Natural killer cell treated with Interleukin-12 subunit alpha and Interleukin-12 subunit beta and Interleukin-15 and Interleukin-18, amount 100 ng/mL, for 72 hours (primary cell): ENCODE measurements at places on chromosomes 4 and X. TPM values are rescaled to one million over a fixed set of nuclear protein-coding genes. Genes with fewer than 3 reads are reported as not detected.

The SMR3A gene
- not detected for total RNA-seq

The KLHL13 gene
- 0.86 TPM for total RNA-seq

DNA sequence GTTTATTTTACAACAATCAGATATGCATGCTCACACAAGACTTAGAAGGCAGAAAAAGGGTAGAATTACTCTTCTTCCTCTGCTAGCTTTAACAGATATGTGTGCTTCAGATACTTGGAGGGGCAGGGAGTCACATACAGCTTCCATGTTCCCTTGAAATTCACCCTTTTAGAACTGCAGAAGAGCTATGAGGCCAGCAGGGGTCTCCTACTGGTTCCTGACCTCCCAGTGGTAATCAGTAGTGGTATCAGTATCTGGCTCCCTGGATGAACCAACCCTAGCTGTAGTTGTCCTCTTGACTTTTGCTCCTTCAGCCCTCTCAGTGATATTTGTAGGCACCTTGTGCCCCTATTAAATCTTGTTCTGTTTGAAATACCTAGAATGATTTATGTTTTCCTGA lies 81.5 kb downstream of the RCHY1 start:
- no peak for DNase-seq

- DNase-seq, result no peak
Measured at GRCh38 chrX:129845616-129846190, 2.0 kb upstream of the ZDHHC9 start.

DNA sequence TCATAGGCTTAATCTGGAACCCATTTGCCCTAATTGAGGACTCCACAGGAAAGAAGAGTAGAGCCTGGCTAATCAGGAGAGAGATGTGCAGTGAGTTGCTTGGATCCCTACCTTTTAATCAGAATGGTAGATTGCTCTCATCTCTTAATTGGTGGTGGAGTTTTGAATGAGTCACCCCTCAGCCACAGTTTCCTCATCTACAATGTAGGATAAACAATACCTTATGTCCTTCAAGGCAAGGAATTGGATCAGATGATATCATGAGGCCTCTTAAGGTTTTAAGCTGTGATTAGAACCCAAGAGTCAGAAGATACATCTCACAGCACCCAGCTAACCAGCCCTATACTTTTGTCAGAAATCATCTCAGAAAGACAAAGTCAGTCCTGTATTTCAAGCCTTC lies 39.1 kb downstream of the PDGFRA start:
- no peak for DNase-seq

- no peak for DNase-seq
Measured at GRCh38 chr4:168852387-168852786, 157.7 kb downstream of the CBR4 start.

DNA sequence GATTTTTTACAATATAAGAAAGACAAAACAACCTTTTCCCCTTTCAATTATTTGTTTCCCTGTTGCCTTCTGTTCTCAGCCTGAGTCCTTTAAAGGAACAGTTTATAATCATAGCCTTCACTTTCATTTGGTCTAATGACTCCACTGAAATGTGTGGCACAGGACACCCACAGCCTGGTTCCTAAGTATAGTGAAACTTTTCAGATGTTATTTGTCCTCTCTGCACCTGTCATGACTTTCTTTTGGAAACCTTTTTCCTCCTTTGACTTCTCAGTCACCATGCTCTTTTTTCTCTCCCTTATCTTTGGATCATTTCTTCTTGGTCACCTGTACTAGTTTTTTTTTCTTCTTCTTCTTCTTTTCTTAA lies 237.8 kb upstream of the ANXA3 start:
- DNase-seq, result no peak

DNA sequence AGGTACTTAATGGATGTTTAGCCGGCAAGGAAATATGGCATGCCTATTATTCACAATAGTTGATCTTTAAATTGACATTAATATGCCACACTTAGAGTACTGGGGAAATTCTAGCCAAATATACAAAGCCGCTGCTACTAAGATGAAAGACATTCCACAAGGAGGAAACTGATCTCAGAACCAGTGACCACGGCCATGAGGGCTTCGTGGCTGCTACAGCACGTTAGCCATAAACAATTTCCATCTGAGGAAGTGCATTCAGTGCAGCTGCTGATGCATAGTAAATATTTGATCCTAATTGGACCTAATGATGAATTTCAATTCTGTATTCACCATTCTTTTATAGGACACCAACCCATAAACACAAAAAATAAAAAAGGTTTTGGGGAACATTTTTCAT lies 59.1 kb downstream of the SORBS2 start:
- no peak for DNase-seq

DNA sequence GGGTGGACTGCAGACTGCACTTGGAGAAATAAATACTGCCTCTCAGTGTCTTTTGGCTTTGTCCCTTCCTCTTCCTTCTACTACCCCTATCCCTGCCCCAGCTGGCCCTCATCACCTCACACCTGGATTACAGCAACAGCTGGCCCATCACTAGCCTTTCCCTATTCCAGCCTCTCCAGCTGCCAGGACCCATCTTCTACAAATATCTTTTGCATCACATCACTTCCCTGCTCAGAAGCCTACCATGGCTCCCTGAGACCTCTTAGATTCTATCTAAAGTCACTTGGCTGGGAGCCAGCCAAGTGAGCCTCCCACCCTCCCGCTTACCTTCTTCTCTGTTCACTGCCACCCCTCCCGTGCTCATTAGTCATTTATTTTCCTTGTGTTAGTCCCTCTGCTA lies 66.8 kb downstream of the TSC22D3 start:
- DNase-seq, result no peak
